ENCODE measurements at places on chromosomes 5 and 9.

DNA sequence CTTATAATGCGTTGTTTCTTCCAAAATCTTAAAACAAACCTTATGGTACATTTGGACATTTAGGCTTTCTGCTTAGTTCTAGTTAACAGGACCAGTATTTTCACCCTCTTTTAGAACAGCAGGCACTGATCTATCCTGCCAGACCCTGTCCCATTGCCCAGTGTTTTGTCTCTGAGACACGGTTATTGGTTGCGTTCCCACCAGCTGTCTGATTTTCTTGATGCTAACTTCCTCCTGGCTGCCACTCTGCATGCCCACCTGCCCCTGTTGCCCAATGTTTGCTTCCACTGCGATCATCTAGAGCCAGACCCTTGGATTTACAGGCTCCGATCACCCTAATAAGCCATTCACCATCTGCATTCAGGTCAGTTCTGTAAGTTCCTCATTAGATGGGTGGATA, 506.0 kb upstream of the CDH6 start:
- DNase-seq, result no peak

- DNase-seq, result no peak
These were observed 71.4 kb upstream of the MOCS2 start for GRCh38 chr5:53180991-53181390.

- no peak for DNase-seq
These were observed 5.9 kb downstream of the LIX1 start for GRCh38 chr5:97136475-97136874.

GRCh38 chr9:134983074-134983473, 65.4 kb upstream of the FCN1 start:
- DNase-seq, result no peak

GRCh38 chr5:52786949-52787599, 642 bp upstream of the ITGA1 start:
- DNase-seq, result peak; percentile 16

DNA sequence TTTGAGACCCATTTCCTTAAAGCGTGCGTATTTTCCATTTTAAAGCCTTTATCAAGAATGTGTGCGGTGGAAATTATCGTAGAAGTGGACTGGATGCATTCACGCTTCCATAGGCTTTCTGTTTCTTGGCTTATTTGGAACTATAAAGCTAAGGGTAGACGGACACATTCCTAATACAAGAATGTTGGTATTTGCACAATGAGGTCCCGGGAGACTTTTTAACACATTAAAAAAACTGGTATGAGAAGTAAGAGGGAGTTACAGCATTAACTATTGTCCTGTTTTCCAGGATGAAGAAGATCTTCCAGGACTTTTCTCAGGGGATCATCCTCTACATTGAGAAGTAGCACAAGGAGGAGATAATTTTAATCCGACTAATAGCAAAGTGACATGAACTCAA, 653.0 kb downstream of the MTRR start:
- no peak for DNase-seq

GRCh38 chr9:134887686-134888602, 7.3 kb downstream of the FCN2 start:
- DNase-seq, result peak; percentile 4

DNA sequence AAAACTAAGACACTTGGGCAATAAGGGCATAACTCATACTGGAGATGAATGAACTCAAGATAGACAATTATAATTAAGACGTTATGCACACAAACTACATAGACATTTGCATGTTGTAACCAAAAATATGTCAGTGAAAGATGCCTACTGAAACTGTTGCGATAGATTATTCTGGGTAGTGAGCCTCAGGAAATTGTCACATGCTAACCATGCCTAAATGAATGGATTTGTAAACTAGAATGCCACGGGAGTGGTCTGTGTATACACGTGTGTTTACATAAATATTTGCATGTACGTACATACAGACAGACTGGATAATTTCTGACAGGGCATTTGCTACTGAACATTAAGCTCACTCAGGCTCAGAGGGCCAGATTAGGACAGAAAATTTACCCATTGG, 1.2 kb downstream of the NIPSNAP3B start:
- no peak for DNase-seq

DNA sequence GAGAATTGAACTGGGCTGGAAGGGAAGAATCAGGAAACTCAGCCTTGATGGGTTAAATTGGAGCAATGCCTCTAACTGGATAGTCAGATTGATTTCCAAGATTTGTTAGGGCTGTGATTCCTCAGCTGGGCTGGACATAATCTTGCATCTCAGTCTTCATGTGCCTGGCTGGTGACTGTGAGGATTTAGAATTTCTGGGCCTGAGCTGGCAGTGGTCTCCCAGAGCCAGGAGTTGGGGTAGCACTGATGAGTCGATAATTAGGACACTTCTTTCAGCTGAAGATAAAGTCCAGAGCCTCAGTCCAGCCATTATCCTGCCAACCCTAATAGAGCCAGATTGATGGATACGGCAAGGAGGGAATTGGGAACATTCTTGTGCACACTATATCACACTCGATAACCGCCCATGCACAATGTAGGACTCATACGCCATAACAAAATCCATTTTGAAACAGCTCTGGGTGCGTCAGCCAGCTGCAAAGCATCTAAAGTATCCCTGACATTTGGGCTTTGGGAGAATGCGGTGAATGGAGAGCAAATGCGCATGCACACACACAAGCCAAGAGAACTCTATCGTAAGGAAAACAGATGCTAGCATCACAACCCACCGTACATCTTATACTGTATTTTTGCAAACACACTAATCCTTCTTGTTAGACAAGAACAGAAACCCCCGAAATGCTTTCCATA, 405.1 kb upstream of the KLF4 start:
- no peak for DNase-seq

DNA sequence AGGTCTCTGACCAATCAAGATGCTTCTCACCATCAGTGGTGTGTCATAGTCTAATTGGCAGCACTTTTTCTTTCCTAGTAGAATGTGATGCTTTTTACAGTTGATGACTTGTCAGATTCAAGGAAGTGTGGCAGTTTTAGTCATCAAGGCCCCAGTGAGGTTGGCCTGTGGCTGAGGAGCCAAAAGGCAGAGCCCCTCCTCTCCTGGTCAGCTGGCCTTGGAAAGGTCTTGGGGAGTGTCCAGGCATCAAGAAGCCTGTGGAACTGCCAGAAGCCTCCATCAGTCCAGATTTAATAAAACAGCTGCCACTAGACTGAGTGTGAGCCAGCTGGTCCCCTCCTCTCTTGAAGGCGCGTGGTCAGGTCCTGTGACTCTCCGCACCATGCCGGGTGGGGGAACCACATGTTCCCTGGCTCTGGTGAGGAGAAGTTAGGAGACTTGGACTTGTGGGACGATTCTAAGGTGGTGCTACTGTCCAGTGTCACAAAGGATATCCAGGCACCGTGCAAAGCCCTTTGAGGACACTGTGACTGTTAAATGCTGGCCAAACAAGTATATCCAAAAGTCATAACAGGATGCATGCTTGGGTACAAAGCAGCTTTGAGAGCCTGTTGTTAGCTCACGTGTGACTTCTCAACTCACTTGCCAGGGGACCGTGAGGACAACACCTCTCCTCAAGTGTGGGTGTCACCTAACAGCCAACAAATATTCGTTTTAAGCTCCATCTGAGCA, 6.1 kb upstream of the ANGPTL2 start:
- DNase-seq, result no peak

DNA sequence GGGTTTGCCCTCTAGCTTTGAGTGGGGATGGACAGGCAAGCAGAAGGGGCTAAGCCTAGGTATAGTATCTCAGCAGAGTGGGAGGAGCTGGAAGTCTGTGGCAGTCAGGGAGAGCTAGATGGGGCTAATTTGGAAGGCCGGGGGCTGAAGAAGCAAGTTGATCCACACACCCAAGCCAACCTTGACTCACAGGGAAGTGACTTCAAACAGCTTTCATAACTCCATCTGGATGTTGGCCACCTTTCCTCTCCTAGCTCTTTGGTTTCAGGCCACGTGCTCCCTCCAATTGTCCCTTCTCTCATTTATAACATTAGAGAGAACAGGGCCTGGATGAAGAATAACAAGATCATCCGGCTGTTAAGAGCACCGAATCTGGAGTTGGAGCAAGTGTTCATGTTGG, 36.8 kb downstream of the EGR1 start:
- DNase-seq, result no peak

DNA sequence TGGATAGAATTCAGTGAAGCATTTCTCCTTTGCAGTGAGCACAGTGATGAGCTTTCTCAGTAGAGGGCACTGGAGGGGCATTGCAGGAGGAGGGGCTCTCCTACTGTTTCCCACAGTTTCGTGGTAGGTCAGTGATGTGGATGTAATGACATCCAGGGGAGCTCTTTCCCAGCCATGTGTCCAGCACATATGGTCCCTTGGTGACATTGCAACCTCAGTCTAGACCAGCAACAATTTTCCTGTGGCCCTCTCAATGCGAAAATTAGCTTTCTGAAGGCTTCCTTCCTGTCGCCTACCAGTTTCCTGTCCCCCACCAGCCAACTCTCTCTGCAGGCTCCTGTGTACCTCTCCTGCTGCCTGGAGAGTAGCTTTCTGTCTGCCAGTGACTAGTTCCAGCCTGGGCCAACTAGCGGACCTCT, 6.9 kb upstream of the PDCL start:
- DNase-seq, result no peak

- no peak for DNase-seq
These were observed 153.9 kb downstream of the ARRDC3 start for GRCh38 chr5:91229031-91229727.

DNA sequence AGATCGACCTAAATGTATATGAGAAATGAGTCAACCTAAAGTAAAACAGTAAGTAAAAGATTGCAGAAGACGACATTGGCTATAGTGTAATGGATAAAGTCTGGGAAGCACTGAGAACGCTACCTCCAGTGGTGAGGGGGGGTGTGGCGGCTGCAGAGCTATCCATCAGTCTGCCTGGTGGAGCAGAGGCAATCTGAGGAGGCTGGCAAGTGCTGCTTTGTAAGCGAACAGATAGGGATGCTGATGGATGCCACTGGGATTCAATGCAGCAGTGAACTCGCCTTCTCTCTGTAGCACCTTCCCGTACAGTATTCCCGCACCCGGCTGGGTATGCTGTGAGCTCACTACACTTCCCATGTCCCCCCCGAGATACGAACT, 261.5 kb downstream of the NSG2 start:
- no peak for DNase-seq

GRCh38 chr5:82881571-82882174, 195.5 kb downstream of the TMEM167A start:
- DNase-seq, result no peak

DNA sequence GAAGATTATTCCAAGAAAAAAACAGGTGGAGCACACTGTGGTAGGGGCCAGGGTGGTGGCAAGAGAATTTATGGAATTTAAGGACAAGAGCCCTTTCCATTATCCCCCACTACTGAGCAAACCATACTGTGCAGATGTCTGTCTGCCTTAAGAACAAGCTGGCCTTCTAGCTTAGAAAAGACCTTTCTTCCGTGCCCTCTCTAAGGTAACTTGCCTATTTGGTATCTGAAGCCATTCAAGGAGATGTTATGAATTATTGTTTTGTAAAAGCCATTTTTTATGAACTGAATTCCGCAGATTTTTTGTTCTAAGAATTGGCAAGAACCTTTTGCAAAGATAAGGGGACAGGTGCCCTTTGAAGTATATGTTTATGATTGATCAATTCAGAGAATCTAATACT, 20.9 kb downstream of the GRAMD2B start:
- no peak for DNase-seq

GRCh38 chr9:25557645-25558300, 120.5 kb downstream of the TUSC1 start:
- no peak for DNase-seq

DNA sequence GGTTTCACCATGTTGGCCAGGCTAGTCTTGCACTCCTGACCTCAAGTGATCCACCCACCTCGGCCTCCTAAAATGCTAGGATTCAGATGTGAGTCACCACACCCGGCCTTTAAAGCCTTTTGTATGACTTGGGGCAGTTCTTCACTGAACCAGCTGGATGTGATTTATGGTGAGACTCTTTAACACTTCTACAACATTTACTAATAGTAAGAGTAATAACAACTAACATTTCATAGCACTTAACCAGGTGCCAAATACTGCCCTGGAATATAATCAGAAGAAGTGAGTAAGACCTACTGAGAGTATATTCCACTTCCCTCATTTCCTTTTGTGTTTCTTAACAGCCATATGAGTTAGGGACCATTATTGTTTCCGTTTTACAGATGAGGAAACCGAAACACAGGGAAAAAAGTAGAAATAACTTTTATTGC, 10.0 kb downstream of the ZSWIM6 start:
- no peak for DNase-seq

- no peak for DNase-seq
These were observed 74.7 kb downstream of the WWC1 start for GRCh38 chr5:168366116-168366515.

- no peak for DNase-seq
These were observed 90.0 kb upstream of the ITGA2 start for GRCh38 chr5:52898961-52899680.

- no peak for DNase-seq
These were observed 9.9 kb downstream of the C9orf85 start for GRCh38 chr9:71921190-71921814.

DNA sequence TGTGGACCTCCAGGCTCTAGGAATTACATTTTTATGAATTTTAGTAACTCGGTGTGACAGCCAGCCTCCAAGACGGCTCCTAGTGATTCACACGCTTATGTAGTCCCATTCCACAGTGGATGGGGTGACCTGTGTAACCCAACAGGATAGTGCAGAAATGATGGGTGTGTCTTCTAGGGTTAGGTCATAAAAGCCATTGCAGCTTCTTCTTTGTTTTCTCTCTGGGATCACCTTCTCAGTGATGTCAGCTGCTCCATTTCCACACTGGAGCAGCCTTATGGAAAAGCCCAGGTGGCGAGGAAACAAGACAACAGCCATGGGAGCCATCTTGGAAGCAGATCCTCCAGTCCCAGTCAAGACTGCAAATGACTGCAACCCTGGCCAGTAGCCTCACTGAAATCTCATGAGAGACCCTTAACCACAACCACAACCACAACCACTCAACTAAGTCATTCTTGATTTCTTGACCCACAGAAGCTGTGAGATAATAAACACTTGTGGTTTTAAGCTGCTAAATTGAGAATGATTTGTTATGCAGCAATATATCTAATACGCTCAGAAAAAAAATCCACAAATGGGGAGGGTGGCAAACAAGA, 5.1 kb upstream of the GNPDA1 start:
- DNase-seq, result no peak

GRCh38 chr5:147406636-147407035, 103.2 kb downstream of the DPYSL3 start:
- DNase-seq, result no peak

All from activated CD4-positive, alpha-beta T cell treated with anti-CD3 and anti-CD28 coated beads for 1 hour (primary cell).